ENCODE measurements at places on chromosomes 3 and 15.

GRCh38 chr3:185263423-185263822, 9.6 kb upstream of the EHHADH start:
- DNase-seq, result no peak

- no peak for DNase-seq
Observed at GRCh38 chr15:53520996-53521395, 238.5 kb downstream of the WDR72 start.

DNA sequence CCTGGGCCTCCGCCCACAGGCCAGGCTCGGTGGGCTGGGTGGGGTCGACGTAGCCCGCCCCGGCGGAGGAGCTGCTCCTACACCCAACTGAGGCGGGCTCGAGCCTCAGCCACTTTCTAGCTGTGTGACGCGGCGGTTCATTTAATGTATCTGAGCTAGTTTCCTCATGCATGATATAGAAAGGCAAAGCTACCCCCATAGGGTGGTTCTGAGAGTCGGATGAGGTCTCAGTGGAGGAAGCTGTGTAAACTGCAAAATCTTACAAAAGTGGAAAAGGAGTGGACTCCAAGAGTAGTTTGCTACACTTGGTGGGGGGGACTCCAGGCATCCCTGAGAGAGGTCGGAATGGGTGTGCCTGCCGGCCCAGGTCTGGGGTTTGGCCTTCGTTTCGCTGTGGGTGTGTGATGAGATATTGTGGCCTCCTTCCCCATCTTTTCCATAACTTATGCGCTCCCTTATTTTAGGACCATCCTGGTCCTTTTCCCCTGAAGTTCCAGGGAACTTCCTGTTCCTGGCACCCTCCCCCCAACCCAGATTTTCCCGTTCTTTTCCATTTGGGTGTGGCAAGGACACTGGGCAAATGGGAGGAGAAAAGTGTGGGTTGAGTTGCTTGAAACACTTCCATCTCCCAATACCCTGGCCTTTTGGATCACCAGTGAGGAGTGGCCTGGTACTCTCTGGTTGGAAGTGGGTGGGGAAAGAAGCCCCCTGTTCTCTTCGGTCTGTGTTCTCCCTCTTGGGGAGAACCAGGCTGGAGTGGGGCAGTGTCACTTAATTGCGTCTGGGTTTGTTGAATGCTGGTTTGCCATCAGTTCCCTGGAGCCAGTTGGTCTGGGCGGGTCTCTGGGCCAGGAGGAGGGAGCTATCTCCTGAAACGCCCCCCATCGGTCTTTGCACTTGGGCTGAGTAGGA, 1.1 kb downstream of the PDIA5 start:
- peak; percentile 50 for DNase-seq

DNA sequence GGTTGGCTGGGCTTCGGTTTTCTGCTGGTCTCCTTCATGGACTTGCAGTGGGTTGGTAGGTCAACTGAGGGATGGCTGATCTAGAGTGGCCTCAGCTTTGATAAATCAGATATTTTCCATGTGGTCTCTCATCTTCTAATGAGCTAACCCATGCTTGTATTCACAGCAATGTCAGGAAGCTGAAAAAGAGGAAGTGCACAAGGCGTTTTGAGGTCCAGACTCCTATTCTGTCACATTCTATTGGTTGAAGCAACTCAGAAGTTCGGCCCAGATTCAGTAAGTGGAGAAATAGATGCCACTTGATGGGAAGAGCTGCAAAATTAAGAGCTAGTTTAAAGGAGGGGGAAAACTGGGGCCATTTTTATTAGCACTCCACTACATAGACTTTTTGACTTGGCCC, 361.2 kb downstream of the DIPK2A start:
- DNase-seq, result no peak

- DNase-seq, result no peak
Observed at GRCh38 chr3:54426381-54426780, 304.0 kb downstream of the CACNA2D3 start.

Measured in liver (tissue), 10 donors.